ENCODE measurements at places on chromosomes 16 and 17.

- no peak for DNase-seq
Measured at GRCh38 chr17:74850914-74851313, 8.8 kb downstream of the GRIN2C start.

DNA sequence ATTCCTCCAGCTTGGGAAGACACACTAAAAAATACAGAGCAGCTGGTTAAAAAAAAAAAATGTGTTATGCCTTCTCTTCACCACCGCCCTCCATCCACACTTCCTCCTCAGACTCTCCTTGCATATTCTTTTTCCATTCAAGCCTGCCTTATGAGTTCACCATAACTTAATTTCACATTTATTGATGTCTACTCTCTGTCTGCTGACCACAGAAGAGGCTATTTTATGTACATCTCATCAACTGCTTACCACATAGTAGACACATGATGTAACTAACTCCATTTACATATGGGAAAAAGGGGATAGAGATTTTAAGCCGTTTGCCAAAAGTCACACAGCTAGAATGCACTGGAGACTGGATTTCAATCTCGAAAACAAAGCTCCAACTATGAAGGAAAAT is 409.8 kb downstream of the CDH11 start:
- DNase-seq = no peak

DNA sequence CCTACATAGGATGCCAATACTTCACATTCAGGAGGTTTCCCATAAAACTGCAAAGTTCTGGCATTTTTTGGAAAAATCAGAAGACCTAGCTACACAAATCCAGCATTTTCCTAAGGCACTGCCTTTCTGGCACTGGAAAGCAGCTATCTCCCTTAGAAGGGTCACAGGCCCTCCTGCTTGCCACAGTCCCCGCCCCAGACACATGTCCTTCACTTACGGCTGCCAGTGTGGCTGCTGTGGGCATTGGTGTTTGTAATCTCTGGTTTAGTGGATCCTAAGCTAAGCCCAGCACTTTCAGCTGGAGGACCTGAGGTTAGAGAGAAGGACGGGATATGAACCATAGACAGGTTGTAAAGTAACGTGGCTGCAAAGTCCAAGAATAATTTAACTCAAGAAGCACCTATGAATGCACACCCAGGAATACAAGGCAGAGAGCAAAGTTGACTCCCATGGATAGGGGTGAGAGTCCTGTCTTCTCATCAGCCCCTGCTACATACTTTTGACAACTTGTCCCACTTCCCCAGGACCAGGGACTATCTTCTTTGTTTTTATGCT is 100.0 kb downstream of the XYLT1 start:
- DNase-seq = no peak

DNA sequence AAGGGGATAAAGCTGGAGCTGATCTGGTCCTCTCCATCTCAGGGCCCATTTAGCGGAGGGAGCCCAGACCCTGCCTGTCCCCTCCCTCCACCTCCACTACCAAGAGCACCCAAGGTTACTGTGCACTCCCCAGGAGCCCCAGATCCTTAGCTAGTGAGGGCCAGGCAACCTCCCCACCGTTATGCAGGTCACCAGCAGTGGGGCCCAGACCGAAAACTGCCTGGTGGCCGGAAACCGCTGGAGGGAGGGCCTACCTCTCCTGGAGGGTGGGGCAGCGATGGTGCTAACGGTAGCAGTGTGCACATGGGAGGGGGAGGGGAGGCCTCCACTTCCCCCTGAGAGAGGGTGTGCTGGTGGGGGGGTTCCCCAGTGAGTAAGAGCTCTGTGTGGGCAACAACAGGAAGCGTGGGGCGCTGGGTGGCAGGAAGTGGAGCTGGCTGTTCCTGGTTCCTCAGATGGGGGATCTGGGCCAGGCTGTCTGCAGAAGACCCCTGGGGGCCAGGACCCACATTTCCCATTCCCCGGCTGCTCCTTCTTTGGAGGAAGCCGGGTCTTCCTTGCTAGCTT is 4.4 kb downstream of the FMNL1 start:
- DNase-seq = peak; percentile 97

DNA sequence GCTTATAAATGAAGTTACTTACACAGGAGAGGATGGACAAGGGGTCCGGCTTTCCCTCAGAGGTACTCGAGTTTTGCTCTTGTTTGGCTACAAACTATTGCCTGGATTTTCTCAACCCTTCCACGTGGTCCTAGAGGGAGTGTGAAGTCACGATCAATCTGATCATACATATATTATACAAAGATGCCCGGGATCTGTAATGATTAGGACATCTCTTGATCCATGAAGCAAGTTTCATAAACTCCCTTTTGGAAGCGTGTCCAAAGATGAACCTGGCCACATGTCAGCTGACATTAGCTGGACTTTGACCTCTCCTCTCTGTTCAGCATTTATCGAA is 2.3 kb upstream of the CDH11 start:
- DNase-seq = no peak

GRCh38 chr16:2365397-2366294 is 25.1 kb upstream of the ABCA3 start:
- no peak for DNase-seq

- no peak for DNase-seq
Measured at GRCh38 chr17:37726248-37726647, 18.6 kb downstream of the HNF1B start.

All from stimulated activated CD4-positive, alpha-beta T cell treated with anti-CD3 and anti-CD28 coated beads, Interleukin-15, amount 100 ng/mL, for 48 hours (primary cell).